ENCODE measurements at places on chromosomes 3 and 15. TPM values are rescaled to one million over a fixed set of nuclear protein-coding genes. Genes with fewer than 3 reads are reported as not detected.

The ATP10A gene
- 5.1 TPM for total RNA-seq

- no peak for DNase-seq
These were observed 399.0 kb upstream of the ARRDC4 start for GRCh38 chr15:97561529-97561928.

DNA sequence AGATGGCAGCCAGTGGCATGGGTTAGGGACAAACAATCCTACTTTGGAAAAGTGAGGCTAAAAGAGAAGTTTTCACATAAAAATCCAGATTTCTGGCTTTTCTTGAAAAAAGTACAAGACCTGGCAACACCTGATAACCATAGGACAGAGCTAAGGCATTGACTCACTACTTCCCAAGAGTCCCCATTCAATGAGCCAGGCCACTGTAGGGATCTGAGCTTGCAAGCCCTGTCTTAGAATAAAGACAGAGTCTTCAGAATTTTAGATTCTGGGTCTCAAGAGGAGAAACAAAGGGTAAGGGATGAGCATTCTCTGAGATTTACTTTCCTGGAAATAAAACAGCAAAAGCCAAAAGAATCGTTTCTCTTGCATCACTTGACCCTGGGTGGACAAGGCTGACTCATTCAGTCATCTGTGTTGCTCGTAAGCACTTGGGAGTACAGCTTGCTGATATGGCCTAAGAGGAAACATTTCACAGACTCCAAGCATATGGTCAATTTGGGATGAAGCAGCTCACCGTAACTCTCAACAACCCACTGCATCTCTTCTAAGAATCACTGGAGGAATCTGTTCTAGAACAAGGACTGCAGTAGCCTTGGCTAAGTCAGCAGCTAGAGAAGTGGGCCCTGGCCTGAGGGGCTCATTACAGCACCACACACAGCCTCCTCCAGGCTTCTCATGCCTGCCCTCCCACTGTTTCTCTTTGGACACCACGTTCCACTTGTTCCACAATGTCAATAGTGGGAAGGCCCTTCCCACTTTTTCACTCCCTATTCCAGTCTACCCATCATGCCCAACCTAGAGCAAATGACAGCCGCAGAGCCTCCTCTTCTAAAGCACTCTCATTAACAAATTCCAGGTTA lies 86.2 kb downstream of the RFTN1 start:
- peak; percentile 41 for DNase-seq

The CDV3 gene
- 117 TPM for total RNA-seq

GRCh38 chr3:128506754-128507153 lies 13.8 kb upstream of the GATA2 start:
- no peak for DNase-seq

DNA sequence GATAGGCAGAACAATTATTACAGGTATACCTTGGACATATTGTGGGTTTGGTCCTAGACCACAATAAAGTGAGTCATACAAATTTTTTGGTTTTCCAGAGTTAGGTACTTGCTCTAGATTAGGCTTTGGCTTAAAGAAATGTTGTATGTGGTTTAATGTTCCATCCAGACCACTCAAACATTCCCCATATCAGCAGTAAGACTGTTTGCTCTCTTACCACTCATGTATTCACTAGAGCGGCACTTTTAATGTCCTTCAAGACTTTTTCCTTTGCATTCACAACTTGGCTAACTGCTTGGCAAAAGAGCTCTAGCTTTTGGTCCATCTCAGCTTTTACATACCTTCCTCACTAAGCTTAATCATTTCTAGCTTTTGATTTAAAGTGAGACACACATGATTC lies 250.5 kb upstream of the SETMAR start:
- no peak for DNase-seq

DNA sequence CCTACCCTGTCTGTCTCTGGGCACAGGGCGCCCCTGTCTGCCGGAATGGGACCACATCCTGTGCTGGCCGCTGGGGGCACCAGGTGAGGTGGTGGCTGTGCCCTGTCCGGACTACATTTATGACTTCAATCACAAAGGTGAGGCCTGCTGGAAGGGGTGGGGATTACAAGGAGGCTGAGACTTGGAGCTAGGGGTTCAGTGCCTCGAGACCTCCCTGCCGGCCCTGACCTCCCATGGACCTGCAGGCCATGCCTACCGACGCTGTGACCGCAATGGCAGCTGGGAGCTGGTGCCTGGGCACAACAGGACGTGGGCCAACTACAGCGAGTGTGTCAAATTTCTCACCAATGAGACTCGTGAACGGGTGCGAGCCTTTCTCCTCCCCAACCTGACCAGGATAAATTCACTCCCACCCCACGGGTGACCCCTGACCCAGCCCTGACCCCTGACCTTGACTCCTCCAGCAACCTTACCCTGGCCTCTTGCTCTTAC lies 20.4 kb downstream of the PTH1R start:
- peak; percentile 17 for DNase-seq

DNA sequence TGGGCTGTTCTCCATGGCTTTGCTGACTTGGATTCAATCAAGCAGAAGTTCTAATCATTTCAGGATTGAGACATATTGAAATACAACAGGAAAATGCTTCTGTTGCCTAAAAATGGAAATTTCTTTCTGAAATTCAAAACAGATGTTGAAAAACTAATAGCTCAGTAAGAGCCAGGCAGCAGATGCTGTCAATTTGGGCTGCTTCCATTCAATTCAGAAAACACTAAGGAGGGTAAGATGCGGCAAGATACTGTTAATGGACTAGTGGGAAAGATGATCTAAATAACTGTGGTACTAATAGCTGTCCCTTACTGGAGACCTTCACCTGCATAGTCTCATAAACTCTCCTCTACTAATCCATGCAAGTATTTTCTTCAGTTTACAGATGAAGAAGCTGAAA lies 53.5 kb downstream of the DGKG start:
- DNase-seq = no peak

DNA sequence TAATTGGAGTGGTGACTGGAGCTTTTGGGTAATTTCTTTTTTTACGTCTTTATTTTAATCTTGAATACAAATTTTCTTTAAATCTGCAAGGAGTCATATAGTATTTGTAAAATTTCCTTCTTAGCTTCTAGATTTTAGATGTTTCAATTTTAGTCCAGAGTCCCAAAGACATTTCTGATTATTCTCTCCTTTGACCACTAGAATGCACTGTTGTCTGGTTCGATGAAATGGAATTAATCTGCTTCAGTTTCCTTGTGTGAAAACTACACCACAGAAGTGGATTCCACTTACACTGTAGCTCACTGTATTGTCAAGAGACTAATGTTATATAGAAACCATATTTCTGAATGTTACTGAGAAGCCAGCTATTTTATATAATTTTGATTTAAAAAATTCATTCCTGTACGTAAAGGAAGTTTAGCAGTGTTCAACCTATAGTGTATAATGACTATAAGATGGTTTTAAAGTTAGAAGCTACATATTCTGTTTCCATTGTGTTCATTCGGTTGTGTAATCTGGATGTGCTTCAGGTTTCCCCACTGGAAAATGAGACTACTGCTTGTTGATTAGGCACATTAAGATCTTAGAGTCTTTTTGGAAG lies 6.1 kb downstream of the GRAMD1C start:
- DNase-seq = no peak

GRCh38 chr3:39267631-39268548 lies 11.9 kb downstream of the CX3CR1 start:
- no peak for DNase-seq

The TNFAIP8L3 gene
- 3.5 TPM for total RNA-seq

DNA sequence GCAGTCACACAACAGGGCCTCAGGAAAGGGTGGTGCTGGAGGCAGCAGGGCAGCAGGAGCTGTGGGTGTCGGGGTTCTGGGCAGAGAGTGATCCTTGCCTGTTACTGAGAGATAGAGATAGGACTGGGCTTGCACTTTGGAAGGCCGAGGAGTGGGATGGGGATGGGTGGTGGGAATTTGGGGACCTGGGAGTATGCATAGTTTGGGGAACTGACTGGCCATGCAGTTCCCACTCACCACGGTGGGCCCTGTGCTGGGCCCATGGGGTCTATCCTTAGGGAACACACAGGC lies 192.5 kb upstream of the LINGO1 start:
- no peak for DNase-seq

DNA sequence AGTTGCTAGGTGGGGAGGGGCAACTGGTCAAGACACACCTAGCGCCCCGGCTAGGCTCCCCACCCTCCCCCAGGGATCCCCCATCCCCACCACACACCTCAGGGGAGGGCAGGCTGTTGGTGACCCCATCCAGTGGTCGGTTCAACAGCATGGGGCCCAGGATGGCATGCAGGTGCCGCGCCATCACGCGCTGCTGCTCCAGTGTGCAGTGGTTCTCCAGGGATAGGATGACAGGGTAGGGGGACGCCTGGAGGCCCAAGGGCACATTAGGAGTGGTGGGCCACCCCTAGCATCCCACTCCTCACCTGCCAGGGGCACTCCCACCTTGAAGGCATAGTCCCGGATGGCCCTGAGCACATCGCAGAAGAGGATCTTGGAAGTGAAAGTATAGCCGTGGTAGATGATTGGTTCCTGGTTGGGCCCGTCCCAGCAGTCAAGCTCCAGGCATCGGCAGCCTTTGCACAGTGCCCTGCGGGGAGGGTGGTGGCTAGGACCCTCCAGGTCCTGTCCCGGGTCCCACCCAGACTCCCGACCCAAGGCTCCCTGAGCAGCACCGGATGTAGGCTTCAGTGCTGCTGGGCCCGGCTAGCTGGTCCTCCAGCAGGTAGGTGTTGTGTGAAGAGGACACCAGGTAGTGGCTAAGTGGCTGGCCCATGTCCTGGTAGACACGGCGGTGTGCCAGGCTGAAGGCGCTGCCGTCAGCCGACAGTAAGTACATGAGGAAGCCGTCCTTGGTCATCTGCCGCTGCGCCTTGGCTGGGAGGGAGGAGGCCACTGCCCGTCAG lies 19.4 kb downstream of the VILL start:
- DNase-seq = peak; percentile 15

- peak; percentile 68 for DNase-seq
These were observed 53.7 kb upstream of the MEF2A start for GRCh38 chr15:99511866-99512661.

GRCh38 chr15:27796405-27797320 lies 302.5 kb downstream of the OCA2 start:
- no peak for DNase-seq

The GJD2 gene
- total RNA-seq = 4.9 TPM
